NCI-H1092 (cell line): ENCODE measurements at places on chromosomes 16 and 17.

DNA sequence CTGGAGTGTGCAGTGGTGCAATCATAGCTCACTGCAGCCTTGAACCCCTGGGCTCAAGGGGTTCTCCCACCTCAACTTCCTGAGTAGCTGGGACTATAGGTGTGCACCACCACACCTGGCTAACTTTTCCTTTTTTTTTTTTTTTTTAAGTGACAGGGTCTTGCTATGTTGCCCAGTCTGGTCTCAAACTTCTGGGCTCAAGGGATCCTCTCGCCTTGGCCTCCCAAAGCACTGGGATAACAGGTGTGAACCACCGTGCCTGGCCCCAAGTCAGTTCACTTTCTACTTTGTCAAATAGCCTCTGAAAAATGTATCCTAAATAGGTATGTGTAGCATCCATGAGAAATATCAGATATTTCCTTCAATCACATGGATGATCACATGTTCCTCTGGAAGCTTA, 9.9 kb upstream of the NFAT5 start:
- DNase-seq: no peak

DNA sequence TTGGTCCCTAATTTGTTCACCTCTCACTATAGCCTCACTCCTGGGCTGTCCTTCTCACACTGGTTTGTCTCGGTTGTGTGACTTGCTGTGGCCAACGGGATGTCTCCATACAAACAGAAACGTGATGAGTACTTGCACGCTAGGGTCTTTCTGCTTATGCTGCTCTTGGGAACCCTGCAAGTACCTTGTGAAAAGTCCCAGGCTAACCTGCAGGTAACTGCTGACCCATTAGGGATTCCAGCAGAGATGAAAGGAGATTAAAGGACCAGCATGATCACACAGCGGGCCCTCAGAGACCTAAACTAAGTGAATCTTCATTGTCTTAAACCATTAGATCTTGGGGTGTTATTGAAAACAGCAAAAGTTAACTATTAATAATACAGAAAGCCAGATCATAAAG, 562.8 kb upstream of the GOT2 start:
- no peak for DNase-seq

DNA sequence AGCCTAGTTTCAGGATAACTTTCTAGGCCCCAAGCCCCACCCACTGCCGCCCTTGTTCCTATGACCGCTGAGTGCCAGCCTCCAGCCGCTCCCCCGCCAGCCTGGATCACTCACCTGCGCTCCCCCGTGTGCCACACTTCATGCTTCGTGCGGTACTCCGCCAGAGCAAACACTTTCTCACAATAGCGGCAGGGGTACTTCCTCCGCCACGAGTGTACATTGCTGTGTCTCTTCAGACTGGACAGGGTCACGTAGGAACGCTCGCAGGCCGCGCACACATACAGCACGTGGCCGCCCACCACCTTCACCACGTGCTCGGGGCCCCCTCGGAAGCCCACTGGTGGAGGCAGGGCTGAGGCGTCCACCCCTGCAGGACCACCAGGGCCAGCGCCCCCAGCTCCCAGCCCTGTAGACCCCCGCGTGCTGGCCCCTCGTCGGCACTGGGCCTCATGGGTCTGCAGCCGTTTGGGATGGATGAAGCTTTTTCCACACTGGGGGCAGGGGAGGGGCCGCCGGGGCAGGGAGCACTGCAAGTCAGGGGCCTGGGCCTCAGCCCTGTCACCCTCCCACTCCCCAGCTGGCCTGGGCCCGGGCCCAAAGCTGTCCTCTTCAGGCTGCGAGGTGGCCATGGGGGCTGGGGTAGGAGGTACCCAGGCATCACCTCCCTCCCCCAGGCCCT, 13.7 kb downstream of the ZBTB4 start:
- DNase-seq: no peak

- DNase-seq: no peak
Observed at GRCh38 chr16:14303639-14304394, 232.7 kb downstream of the MRTFB start.

GRCh38 chr17:21313320-21313719, 28.8 kb downstream of the MAP2K3 start:
- no peak for DNase-seq

- no peak for DNase-seq
Observed at GRCh38 chr17:1460233-1460632, 4.2 kb upstream of the CRK start.

DNA sequence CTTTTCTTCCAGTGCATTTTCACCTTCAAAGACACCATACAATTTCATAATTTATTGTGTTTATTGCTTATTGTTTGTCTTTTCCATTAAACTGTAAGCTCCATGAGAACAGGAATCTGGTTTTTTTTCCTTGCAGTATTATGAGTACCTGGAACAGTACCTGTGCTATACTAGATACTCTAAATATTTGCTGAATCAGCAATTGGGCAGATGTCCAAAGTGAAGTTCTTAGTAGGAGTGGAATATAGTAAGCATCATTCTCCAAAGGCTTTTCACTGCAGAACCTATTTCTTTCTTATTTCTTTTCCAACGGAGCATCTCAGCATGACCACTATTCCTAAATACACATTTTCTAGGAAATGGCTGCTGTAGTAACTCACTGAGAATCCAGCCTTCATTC, 269.0 kb upstream of the CCL2 start:
- no peak for DNase-seq

DNA sequence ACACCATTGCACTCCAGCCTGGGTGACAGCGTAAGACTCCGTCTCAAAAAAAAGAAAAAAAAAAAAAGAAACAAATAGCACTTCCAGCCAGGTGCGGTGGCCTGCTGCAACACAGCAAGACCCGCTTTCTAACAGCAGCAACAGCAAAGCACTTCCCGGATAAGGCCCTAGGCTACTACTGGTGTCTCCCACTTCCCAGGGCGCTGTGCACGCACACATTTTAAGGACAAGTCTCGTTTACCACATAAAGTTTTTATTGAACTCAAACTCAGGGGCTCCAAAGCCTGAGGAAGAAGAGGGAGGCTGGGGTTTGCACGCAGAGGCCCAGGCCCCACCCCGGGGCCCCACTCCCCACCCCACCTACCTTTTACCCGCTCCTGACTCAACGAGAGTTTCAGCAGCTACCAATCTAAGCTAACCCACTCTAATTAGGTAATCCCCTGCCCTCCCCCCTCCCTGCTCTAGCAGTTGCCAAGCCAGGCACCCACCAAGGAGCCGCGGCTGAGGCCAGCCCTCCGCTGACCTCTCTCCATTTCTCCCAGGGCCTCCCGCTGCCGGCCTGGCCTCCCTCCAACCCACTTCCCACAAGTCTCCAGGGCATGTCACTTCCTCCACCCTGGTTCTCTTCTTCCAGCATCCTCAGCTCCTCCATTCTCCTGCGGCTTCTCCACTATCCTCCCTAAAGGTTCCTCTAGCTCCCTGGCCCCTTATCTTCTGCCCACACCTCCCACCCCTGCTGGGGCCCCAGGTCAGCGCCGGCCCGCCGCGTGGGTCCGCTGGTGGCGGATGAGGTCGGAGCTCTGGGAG, 2.4 kb downstream of the ZNF768 start:
- no peak for DNase-seq

- peak; percentile 72 for DNase-seq
Observed at GRCh38 chr17:38729886-38730525, at the start of gene CISD3. Gene CISD3, plus strand, starts transcription at chr17:38730341. Its CDS starts 18 bp downstream, at chr17:38730359.

- DNase-seq: no peak
Observed at GRCh38 chr16:14502256-14502875, 127.7 kb downstream of the PARN start.

- no peak for DNase-seq
Observed at GRCh38 chr16:9946022-9946720, 236.1 kb downstream of the GRIN2A start.

DNA sequence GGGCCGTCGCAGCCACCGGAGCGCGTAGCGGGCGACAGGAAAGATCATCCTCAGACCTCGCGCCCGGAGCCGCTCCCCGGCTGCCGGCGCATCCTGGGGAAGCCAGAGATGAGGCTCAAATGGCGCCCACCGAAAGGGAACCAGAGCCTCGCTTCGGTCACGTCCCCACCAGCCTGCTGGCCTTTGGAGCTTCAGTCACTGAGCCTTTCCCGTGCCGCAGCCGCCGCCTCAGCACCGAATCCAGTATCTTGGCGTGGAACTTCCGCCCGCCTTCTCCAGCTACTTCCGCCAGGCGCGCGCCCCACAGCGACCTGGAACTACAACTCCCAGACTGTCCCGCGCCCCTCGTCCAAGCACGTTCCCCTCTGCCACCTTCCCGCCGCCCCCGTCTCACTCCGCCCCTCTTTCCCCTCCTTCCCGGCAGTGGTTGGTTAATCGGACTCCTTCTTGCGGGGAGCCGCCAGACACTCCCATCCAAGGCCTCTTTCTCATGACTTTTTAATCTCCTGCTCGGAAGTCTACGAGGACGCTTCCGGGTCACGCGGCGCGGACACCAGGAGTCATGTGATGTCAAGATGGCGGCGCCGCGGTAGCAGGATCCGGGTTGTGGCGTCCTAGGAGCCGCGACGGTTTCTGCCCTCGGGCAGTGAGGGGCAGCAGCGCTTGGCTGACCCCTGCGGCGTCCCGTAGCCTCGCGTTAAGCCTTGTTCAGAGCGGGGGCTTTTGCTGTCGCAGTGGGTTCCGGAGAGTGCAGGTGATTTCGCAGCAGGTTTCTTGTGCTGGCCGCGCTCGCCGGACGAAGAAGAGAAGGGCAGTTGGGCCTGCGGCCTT, at the start of the genes SMCR8 and TOP3A:
TSS of gene SMCR8 (plus strand) at position 563 of the 831 bp plus-strand sequence. CDS start 497 bp downstream, outside the sequence.
TSS of gene TOP3A (minus strand) at position 264 of the 831 bp plus-strand sequence. CDS start at position 48, 216 bp downstream.
- DNase-seq: peak; percentile 84

GRCh38 chr17:36183001-36183971, 6.8 kb upstream of the TBC1D3B start:
- no peak for DNase-seq

DNA sequence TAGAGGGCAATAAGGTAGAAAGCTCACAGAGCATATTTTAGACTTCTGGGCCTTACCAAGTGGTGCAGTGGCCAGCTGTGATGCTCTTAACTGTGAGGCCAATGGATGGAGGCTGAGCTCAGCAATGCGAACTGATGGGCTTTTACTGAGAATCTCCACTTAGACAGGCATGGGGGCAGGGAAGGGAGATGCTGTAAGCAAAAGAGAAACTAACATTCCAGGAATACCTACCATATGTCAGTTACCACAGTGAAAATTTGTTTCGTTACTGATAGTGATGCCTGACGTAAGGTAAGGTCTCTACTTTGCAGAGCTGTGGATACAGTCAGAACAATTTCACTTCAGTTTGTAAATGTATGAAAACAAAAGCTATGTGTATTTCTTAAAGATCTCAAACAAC, 250.6 kb upstream of the ZFHX3 start:
- no peak for DNase-seq

GRCh38 chr17:48542698-48543106, 2.2 kb downstream of the HOXB2 start:
- DNase-seq: no peak

- DNase-seq: peak; percentile 36
Observed at GRCh38 chr16:82580298-82580890, 46.4 kb upstream of the CDH13 start.

DNA sequence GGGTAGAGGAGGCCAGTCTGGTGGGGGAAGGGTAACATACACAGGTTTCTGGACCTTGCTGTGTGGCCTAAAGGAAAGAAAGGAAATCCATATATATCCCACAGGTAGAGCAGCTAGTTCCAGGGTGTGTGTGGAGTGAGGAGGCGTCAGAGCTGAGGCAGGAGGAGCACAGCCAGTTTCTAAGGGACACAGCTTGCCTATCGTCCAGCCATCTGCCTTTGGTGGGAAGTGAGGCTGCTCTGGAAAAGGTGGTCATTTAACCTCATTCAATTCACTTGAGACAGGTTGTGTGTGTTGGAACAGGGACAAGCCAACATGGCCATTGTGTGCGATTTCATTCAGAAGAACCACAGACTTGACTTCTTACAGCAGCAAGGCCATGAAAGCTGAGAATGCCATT, 36.9 kb upstream of the ERN1 start:
- DNase-seq: no peak

GRCh38 chr16:72474501-72475123, 302.7 kb upstream of the PMFBP1 start:
- DNase-seq: no peak

DNA sequence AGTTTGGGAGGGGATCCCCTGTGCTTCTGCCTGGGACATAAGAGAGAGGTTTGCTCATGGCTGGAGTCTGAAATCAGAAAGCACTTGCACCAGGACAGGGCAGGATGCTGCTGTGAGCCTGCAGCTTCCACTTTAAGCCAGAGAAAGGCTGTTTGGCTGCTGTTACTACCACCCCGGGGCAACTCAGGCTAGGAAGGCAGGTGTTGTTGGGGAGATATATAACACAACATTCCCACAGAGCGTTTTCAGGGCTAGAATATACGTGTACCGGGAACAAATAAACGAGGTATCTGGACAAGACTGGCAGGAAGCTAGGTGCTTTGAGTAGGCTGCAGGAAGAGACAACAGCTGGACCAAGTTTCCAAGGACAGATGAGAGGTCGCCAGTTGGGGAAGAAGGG, 313.3 kb upstream of the CCL2 start:
- DNase-seq: no peak

- no peak for DNase-seq
Observed at GRCh38 chr17:75003957-75004355, 8.5 kb upstream of the MRPL58 start.

DNA sequence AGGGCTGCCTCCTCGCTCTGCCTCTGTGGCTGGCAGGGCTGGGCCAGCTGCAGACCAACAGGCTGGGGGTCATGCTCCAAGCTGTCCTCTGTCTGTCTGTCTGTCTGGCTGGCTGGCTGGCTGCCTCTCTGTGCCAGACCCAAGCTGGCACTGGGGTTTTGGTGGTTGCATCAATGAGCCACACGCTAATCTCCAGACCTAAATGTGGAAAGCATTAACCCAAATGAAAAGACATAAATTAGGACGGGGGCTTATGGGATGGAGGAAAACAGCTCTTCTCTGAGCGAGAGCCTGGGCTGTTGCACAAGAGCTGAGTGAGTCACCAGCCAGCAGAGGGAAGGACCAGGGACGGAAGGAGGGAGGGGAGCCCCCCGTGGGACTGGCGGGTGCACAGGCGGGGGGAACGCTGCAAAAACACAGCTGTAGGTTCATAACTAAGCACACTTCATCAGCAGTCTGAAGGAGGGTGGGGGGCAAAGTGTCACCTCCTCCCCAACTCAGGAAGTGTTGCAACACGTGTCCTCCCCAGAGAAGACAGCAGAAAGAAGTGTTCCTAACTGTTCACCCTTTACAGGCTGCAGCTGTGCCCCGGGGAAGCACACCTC, 83.4 kb downstream of the GAS7 start:
- DNase-seq: no peak

- no peak for DNase-seq
Observed at GRCh38 chr16:88376835-88377726, 5.7 kb upstream of the ZNF469 start.

DNA sequence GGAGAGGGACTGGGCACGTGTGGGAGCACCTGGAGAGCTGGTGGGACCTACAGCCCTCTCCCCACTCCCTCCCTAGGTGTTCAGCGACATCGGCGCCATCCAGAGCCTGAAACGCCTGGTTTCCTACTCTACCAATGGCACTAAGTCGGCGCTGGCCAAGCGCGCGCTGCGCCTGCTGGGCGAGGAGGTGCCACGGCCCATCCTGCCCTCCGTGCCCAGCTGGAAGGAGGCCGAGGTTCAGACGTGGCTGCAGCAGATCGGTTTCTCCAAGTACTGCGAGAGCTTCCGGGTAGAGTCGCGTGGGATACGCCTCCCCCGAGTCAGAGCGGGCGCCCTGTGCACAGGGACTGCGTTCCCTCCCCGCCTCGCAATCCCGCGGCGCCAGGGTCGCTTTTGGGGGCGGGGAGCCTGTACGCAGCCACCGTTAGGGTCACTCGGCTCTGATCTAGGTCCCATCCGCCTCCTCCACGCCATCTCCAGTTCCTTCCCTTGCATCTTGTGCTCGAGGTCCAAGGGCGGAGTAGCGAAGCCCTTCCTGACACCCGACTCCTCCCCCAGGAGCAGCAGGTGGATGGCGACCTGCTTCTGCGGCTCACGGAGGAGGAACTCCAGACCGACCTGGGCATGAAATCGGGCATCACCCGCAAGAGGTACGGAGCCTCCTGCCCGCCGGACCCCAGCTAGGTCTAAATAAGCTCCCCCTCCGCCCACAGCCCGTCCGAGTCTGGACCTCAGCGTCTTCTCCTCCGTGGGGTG, 13.0 kb downstream of the SARM1 start:
- no peak for DNase-seq
